Activated CD4-positive, alpha-beta T cell treated with anti-CD3 and anti-CD28 coated beads for 36 hours (primary cell): ENCODE measurements at places on chromosomes 7 and 10. TPM values are rescaled to one million over a fixed set of nuclear protein-coding genes. Genes with fewer than 3 reads are reported as not detected.

- DNase-seq: no peak
Observed at GRCh38 chr10:101244321-101245050, 15.2 kb upstream of the LBX1 start.

NPFFR1 gene
- not detected for total RNA-seq

GRCh38 chr7:21611129-21611528 lies 68.3 kb downstream of the DNAH11 start:
- no peak for DNase-seq

DNA sequence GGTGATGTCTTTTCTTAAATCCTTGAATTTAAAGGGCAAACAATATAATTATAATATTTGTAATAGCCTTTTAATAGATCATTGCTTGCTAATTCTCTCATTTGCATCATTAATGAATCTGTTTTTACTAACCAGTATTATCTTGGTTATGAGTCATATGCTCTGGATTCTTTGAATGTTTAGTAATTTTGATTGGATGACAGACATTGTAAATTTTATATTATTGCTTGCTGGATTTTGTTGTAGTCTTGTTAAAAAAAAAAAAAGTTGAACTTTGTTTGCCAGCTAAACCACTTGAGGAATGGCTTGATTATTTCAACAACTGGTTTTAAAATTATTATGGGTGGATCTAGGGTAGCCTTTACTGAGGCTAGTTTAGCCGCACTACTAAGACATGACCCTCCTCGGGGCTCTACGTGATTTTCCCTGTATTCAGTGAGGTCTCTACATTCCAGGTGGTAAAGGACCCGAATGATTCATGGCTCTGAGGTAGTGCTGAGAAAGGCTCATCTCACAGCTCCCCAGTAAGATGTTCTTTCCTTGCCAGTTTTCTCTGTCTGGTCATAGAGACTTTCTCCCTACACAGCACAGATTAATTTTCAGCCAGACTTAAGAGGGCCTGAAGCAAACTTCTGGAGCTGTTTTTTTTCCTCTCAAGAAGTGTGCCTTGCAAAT lies 8.5 kb downstream of the C10orf90 start:
- DNase-seq: no peak

DNA sequence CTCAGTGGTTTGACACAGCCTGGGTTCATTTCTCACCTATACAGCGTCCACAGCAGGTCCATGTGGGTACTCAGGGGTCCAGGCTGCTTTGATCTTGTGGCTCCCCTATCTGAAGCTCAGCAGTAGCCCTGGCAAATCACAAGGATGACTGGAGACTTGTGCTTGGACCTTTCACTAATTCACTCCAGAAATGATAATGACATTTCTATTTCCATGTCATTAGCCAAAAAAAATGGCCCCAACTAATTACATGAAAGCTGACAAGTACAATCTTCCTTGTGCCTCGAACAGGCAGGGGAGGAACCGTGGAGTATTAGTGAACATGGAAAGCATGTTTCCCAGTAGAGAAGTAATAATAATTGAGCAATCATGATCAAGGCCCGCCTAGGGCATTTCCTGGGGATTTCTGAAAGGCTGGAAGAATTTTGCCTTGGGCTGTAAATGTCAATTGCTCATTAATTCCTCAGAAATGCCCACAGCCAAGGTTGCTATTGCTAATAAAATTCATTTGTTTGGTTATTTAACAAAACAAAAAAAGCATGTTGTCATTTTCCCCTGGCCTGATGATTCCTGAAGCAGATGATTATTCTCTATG lies 586.1 kb downstream of the SDK1 start:
- no peak for DNase-seq

PCDH15 gene
- total RNA-seq: not detected

ZNF32 gene
- total RNA-seq: 15.2 TPM

GRCh38 chr10:31669357-31669756 lies 259.3 kb downstream of the ARHGAP12 start:
- no peak for DNase-seq

ADAM12 gene
- total RNA-seq: 1.2 TPM

AMZ1 gene
- total RNA-seq: 0.14 TPM

DNA sequence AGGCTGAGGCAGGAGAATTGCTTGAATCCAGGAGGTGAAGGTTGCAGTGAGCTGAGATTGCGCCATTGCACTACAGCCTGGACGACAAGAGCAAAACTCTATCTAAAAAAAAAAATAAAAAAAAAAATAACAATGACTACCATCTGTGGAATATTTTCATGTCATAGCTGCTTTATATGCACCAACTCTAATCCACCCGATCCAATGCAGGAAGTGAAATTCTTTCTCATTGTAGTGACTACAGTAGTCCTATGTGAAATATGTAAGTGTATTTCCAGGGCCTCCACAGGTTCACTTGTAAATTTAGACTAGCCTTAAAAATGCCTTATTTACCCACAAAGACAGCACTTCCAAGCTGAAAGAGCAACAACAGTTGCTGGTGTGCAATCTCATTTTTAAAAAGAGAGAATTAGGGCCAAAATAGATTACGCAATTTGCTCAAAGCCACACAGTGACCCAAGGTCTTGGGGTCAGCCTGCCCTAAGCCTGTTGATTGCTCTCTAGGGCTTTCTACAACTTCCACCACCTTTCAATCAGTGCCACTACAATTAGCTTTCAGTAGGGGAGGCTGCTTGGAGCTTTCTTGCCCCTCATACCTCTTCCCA lies 25.8 kb upstream of the EGFR start:
- no peak for DNase-seq

ANKRD61 gene
- total RNA-seq: 0.19 TPM

DNA sequence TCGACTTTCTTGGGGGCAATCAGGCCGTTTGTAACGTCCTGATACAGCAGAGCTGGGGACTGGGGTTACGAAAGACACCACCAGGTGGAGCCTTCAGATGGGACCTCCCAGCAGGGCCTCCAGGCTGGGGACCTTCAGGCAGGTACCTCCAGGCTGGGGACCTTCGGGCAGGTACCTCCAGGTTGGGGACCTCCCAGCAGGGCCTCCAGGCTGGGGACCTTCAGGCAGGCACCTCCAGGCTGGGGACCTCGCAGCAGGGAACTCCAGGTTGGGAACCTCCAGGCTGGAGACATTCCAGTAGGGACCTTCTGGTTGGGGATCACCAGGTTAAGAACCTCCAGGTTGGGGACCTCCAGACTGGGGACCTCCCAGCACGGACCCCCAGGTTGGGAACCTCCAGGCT lies 23.5 kb upstream of the GPR146 start:
- DNase-seq: peak; percentile 33

RBM20 gene
- 0.05 TPM for total RNA-seq

AQP1 gene
- 0.16 TPM for total RNA-seq

PHYHIPL gene
- total RNA-seq: not detected

ITPRID1 gene
- total RNA-seq: not detected

DNA sequence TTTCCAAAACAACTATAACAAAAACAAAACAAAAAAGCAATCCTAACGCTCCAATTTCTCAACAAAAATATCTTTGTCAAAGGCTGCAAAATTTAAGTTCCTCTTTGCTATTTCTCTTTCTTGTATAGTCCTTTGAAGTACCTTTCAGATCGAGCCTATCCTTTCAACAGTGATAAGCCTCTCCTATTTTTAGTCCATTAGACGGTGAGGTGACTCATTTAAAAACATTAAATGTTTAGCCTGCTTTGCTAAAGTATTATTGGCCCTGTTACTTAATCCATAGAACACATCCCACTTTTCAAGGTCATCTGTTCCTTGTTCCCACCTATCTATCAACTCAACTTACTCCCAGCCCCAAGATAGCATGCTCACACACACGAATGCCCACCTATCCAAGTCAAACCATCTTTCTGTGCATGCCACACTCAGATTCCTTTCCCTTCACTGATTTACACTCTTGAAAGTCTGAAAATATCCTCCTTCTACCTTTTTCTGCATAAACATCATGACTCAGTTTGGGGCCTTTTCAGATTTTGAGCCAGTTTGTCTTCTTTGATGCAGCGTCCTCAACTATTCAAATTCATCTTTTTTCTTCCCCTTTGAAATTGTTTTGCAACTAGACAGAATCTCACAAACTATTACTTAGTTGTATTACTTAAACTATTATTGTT lies 224.9 kb upstream of the TMEM229A start:
- DNase-seq: no peak

DNA sequence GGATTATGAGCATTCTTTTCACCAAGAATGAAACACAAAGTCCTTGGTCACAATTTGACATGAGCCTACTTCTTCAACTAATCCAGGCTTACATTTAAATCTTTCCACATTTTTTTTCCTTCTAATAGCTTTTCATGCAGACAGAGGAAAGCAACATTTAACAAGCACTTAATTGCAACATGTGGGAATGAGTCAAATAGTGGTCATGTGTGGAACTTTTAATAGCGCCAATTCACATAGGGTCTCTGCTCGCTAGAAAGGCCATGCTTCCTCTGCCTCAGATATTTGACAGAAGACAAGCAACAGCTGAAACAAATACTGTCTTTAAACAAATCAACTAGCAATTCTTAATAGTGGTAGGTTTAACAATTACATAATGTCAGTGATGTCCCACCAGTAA lies 285.9 kb upstream of the ETV1 start:
- DNase-seq: no peak

- DNase-seq: no peak
Observed at GRCh38 chr10:100334762-100335161, 4.7 kb upstream of the PKD2L1 start.

UPK3BL2 gene
- 43.5 TPM for total RNA-seq

DNA sequence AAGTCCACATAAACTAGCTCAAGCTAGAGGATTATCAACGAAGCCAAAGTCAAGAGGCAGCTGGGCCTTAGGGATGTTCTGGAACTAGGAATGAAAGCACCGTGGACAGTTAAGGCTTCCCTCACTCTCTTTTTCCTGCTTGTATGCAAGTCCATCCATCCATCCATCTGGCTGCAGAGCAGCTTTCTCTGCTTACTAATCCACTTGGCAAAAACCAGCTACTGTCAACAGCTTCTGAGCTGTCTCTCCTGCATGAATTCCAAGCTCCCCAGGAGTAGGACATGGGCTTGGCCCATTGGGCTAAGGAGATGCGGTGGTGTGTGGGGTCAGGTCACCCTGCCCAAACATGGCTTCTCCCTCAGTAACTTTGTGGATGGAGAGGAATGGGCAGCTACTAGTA lies 66.2 kb downstream of the NAMPT start:
- no peak for DNase-seq

CCDC172 gene
- not detected for total RNA-seq

CHAT gene
- not detected for total RNA-seq

DNA sequence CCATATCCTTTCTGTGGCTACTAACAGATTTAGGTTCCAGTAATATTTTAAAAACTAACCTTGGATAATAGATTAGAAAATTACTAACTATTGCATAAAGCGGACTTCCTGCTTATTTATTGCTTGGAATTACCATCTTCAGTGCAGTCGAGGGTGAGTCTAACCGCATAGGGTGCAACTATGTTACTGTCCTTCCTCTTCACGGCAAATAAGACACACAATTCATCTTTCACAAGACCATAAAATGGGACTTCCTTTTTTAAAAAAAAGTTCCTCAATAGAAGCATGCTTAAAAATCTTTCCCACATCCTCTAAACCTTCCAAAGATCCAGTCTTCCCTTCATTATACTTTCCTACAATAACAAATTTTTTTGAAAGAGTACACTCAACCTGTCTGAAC lies 2.1 kb downstream of the SLC25A40 start:
- no peak for DNase-seq

- no peak for DNase-seq
Observed at GRCh38 chr7:151120896-151121295, 34.6 kb downstream of the AGAP3 start.

EN2 gene
- not detected for total RNA-seq

GRCh38 chr10:68082872-68083271 lies 7.8 kb upstream of the HERC4 start:
- no peak for DNase-seq

CRHR2 gene
- total RNA-seq: not detected
